ENCODE measurements at places on chromosomes 5 and 9.

DNA sequence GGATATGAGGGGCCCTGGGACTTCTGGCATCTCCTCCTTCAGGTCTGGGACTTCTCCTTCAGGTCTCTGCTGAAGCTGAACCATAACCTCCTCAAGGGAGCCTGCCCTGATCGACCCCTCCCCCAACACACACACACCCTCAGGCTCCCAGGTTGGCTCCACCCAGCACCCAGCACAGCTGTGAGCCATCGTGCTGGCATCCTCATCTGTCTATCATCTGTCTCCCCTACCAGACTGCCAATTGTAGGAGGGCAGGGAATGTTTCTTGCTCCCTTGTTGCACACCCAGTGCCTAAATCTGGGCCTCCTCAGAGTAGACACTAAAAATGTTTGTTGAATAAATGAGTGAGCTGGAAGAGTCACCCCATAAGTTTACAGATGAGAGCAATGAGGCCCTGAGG, 71.4 kb downstream of the LRSAM1 start:
- no peak for DNase-seq

DNA sequence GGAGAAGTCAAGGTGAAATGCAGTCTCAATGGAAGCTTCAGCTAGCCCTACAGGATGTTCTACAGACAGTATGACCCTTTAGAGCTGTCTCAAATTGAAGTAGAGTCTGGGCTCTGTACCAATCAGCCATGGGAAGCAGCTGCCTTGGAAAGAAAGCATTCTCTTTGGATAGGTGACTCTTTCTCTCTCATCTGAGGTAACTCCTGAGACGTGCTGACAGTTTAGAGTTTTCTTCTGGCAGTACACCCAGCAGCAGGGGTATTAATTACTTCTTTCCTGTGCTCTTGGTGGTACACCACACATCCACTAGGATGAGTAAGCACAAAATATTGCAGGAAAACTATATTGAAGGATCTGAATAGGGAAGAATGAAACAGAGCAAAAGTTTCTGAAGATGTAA, 329.6 kb upstream of the RGMB start:
- DNase-seq = no peak

GRCh38 chr9:23822261-23823169, 3.5 kb downstream of the ELAVL2 start:
- no peak for DNase-seq

GRCh38 chr5:43043400-43043756, 3.3 kb upstream of the ANXA2R start:
- DNase-seq = no peak

DNA sequence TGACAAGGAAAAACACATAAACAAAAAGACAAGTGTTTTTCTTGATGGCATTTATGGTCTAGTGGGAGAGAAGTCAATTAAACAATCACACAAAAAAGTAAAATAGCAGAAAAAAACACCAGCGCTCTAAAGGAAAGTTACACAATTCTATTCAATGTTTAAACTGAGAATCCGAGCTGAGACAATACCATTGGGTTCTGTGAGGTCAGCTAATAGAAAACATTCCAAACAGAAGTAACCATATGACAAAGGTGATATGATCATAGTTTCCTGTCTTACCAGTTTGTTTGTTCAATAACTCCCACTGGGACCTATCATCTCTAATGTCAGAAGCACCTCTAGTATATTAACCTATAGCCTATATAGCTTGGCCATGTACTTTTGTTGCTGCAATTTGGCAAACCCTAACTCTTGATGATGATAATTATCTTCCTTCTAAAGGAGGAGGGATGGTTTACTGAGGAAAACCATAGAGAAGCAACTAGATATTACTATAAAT, 1030.0 kb downstream of the CDH12 start:
- no peak for DNase-seq

GRCh38 chr5:149995385-149996204, 4.9 kb downstream of the TIGD6 start:
- no peak for DNase-seq

DNA sequence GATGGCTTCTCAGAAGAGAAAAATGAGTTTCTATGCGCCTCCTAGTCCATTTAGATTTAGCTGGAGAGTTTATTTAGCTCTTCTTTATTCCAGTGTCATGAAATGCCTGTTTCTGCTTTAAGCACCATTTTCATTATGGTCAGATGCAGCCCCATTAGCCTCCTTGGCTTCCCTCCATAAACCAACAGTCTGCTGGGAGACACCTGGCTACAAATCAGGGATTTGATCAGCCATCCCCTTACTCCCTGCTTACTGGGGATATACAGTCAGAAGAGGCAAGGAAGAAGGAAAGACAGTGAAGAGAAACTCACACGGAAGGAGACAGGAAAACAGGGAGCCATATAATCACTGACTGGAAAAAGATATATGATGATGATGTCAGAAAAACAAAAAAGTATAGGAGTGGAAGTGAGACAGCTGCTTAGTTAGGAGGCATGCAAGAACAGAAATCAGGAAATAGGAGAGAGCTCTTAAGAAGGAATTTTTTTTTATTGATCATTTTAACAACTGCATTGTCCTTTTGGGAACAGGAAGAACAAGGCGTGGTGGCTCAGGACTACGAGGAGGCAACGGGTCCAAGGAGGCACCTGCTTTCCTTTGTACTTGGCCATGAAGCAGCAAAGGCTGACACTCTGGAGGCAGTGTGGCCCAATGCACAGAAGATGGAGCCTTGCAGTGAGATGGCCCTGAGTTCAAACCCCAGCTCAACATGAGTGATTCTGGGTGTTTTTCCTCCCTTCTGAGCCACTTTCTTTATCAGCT, 56.1 kb downstream of the MED27 start:
- DNase-seq = no peak

Measured in stimulated activated CD8-positive, alpha-beta memory T cell treated with anti-CD3 and anti-CD28 coated beads, Interleukin-15, amount 100 ng/mL, for 24 hours (primary cell).